CD4-positive, alpha-beta T cell treated with Interleukin-17A for 1 hour (primary cell): ENCODE measurements at places on chromosomes 12 and 14.

DNA sequence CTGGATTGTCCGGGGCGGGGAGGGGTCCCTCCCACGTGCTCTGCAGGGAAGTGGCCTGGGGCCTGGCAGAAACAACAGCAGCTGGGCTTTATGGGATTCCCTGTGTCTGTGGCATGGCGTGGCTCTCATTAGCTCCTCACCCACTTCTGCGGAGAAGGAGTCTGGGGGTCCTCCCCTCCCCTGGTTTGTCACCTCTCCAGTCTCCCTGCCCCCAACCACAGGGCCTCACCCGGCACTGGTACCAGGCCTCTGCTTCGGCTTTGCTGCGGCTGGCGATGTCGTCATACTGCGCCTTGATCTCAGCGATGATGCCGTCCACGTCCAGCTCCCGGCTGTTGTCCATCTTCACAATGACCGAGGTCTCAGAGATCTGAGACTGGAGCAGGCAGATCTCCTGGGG, 6.4 kb downstream of the KRT82 start:
- DNase-seq, result no peak

- DNase-seq, result no peak
Measured at GRCh38 chr12:52614381-52615207, 3.8 kb downstream of the KRT73 start.

DNA sequence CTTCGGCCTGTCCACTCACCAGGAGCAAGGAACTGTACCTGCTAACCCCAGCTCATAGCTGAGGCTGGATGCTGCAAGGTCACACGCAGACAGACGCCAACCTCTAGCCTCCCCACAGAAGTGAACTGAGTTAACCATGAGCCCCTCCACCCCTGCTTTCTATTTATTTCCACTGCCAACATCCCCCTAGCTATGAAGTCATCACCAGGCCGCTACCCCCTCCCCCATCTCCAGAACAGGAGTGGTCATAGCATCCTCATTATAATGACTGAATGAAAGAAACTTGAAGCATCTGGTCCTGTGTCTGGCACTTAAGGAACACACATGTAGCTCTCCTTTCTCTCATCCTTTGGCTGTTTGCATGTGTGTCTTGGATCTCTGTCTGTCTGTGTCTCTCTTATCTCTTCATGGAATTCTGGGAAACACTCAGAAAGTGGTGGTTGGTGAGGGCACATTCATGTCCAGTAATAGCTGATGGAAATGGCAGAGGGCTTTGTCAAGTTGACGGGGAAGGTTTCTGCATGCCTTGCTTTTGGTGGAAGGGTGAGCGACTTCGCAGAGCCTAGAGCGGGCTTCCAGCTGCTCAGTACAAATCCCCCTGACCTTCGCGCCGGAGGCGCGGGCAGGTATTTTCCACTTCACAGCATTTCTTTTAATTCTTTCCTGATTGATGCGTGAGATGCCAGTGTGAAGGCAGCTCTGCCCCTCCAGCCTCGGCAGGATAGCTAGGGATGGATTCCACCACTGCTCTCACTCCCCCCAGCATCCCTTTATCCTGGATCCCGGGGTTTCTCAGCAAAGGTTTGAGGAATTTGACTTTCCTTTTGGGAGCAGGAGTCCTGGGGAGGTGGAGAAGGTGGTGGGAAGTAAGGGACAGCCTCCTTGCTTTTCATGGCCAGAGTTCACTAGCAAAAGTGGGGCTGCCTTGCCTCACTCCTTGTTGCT, 198.2 kb downstream of the CHST11 start:
- no peak for DNase-seq

GRCh38 chr12:8664228-8664913, 1.7 kb upstream of the MFAP5 start:
- DNase-seq, result no peak

DNA sequence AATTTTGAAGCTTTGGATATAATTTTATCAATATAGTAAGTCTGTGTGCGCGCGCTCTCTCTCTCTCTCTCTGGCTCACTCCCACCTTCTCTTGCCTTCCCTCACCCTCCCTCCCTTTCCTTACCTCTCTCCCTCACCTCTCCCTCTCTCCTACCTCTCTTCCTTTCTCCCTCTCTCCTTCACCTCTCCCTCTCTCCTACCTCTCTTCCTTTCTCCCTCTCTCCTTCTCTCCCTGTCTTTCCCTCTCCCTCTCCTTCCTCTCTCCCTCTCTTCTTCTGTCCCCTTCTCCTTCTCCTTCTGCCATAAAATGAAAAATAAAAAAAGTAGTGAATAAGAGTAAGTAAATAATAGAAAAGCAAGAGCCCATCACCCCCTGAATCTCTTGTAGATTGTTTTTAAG, 9.0 kb upstream of the NUDT4 start:
- no peak for DNase-seq

GRCh38 chr14:58238252-58239243, 6.1 kb upstream of the PSMA3 start:
- peak; percentile 72 for DNase-seq

GRCh38 chr12:42273706-42274105, 35.7 kb upstream of the YAF2 start:
- no peak for DNase-seq

GRCh38 chr12:19144985-19145384, 15.5 kb downstream of the PLEKHA5 start:
- no peak for DNase-seq

GRCh38 chr12:97837401-97837800, 374.8 kb downstream of the RMST start:
- DNase-seq, result no peak

DNA sequence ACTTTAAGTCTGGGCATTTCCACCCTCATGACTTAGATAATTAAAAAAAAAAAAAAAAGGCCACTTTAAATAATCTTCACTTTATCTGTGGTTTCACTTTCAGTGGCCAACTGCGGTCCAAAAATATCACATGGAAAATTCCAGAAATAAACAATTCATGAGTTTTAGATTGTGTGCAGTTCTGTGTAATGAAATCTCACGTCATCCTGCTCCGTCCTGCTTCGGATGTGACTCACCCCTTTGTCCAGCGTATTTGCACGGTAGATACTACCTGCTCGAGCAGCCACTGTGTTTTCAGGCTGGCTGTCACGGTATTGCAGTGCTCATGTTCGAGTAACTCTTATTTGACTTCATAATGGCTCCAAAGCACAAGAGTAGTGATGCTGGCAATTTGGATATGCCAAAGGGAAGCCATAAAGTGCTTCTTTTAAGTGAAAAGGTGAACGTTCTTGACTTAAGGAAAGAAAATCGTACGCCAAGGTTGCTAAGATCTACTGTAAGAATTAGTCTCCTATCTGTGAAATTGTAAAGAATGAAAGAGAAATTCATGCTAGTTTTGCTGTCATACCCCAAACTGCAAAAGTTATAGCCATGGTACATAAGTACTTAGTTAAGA, 2.4 kb downstream of the E2F7 start:
- DNase-seq, result no peak

DNA sequence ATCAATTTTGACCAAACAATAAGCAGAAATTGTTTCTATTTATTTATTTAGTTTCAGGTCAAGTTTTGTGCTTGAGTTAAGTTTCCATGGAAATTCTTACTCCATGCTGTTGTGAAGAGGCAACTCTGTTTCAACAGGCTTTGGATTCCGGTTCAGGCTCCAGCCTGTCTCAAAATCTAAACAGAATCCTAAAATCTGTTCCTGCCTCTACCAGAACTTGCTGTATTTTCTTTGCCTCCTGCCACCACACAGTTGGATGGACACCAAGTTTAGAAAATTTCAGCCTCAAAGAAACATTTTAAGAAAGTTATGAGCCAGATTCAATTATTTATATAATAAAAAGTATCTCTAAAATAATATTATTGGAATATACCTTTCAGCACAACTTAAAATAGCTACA, 330.9 kb downstream of the FOXG1 start:
- DNase-seq, result no peak
